ENCODE measurements at places on chromosomes 5 and 9.

DNA sequence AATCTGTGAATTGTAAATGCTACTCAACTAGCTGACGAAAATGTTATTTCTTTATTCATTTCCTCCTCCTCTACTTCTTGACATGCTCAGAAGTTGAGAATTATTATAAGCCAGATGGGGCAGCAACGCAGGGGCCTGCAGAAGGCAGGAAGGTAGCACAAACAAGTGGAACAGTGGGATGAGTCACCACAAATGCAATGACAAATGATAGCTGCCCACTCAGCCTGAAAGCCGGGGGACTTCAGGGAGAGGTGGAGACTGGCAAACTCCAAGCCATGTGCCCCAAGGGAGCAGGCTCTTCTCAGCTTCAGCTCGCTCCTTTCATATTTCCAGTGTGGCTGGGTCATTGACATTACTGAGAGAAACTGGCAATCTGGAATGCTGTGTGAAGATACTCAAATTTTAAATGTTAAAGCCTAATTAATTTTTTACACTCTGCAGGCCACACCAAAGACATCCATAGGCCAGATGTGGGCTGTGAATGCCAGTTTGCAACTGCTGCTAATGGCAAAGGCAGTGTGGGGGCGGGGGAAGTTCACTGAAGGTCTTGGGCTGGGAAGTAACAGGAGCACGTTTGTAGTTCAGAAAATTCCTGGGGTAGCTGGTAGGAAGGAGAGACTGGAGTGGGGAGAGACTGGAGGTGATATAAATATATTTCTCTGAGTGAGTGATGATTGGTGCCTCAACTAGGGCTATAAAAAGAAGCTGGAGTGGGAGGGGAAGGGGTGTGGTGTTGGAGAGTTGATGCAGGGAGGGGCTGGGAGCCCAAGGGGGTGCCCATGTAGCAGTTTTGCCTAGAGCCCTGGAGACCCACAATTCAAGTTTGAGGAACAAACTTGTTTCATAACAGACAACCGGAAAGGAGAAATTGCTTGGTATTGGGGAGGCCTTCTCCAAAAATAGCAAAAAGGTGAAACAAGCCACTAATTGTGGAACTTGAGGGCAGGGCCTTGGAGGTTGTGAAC lies 20.8 kb upstream of the ADRB2 start:
- peak; percentile 13 for DNase-seq

DNA sequence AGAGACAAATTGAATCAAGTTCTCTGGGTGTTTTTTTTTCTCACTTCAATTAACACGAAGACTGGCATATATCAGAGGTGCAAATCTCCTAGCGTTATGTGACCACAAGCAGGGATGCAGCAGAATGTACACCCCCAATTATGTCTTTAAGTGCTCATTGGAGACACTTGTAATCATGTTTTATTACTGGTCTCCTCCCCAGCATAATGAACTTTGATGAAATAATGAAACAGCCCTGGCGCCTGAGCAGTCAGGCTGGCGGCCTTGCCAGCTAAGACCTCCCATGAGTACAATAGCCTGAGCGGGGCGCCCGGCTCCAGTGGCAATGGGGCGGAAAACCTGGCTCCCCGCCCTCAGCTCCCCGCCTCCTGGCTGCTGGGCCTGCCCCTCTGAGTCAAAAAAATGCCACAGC lies 209.4 kb upstream of the MSX2 start:
- DNase-seq, result no peak

DNA sequence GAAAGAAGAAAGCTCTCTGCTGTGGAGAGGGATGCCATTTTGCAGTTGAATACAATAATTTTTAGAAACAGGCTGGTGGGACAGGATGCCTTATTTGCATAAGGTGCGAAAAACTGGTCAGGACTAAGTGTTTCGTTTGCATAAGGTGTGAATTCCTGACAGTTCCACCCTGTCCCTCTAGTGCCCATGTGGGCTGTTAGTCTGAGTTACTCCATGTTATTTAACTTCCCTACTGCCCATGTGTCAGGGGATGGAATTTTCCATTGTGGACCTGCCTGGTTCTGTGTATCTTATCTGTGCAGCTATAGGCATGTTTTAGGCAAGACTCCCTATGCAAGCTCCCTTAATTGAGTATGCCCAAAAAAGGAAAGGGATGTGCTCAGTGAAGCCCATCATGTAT lies 35.3 kb upstream of the NFIL3 start:
- DNase-seq, result no peak

DNA sequence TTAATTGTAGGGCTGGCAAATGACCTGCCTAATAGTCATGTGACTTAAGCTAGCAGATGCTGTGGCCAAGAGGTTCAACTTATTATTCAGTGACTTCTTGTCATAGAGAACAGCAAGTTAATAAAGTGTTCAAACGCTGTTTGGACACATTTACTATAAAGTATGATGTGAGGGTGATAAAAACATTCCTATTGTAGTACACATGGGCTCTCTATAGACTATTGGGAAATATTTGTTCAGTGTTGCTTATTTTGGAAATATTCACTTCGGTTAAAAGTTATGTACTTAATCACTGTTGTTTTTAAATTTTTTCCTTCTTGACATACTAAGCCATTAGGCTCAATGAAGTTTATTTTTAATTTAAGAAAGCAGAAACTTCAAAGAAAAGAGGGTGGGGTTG lies 345.0 kb downstream of the NNT start:
- no peak for DNase-seq

- peak; percentile 39 for DNase-seq
Measured at GRCh38 chr9:137454145-137454596, 5.0 kb downstream of the NSMF start.

GRCh38 chr5:172790496-172790889 lies 19.5 kb upstream of the DUSP1 start:
- DNase-seq, result no peak

DNA sequence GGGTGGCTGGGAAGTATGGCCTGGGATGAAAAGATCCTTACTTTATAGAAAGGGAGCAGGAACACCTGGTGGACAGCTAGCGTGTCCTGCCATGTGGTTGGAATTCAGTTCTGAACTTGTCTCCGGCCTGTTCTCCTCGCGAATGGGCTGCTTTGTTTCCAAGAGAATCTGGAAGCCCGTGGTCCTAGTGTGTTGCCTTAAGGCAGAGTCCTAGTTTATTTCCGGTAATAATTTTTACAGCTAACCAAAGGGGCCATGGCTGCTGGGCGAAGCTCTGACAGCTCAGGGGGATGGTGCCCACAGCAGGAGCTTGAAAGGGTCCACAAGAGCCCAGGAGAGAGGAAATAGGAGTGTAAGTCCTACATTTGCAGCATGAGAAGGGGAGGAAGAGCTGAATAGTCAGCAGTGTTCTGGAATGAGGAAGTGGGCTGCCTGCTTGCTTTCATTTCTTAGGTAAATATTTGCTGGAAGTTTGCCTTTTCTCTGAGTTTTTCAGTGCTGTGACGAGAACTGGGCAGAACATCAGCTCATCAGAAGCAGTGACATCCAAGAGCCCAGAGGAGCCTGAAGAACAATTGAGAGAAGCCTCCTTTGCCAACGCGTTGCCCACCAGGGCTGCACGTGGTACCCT lies 13.1 kb upstream of the IGFBPL1 start:
- no peak for DNase-seq

DNA sequence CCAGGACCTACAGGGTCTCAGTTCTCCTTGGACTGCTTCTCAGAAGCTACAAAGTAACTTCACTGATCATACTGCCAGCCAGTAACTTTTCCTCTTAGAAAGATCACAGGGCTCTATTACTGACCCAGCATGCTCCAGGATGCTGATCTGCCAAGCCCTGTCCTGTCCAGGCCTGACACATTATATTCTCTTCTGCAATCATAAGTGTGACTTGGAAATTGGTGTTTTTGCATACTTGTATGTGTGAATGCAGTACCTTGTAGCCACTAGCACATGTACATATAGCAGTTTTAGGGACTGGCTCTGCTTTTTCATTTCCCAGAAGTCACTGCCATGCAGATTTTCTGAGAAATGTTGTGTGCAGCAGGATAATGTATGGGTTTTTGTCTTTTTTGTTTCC lies 40.1 kb upstream of the CCNH start:
- no peak for DNase-seq

- no peak for DNase-seq
Measured at GRCh38 chr9:532707-533106, 308.8 kb upstream of the DMRT1 start.

DNA sequence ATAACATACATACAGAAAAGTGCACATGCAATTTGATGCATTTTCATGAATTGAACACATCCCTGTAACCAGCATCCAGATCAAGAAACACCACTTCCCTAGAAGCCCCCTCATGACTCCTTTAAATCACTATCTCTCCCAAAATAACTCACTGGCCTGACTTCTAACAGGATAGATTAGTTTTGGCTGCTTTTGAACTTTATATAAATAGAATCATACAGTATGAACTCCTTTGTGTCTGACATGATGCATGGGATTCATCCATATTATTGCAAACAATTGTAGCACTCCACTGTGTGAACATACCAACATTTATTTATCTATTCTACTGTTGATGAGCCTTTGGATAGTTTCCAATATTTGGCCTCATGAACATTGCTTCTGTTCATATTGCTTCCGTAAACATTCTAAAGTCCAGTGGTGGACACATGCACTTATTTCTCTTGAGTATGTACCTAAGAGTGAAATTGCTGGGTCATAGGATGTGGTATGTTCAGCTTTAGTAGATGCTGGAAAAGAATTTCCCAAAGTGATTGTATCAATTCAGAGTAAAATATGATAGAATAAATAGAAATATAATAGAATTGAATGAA lies 148.7 kb upstream of the GDNF start:
- no peak for DNase-seq

- DNase-seq, result no peak
Measured at GRCh38 chr5:146745931-146746577, 132.5 kb downstream of the PPP2R2B start.

- DNase-seq, result no peak
Measured at GRCh38 chr5:120139039-120139438, 325.1 kb upstream of the PRR16 start.

DNA sequence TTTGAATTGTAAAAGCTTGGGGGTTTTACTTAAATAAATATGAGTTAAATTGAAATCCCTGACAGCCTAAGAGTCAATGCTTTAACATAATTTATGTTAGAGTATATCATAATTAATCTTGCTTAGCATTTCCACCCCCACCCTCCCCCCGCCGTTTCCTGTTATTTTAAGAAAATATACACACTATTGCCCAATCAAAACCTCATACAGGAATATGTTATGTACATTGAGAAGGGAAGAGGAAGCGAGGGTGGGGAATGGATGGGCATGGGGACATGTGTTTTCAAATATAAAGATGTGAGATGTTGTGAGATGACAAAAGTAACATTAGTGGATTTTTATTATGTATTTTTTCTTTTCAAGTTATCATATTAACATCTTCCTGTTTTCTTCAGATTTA lies 561.1 kb upstream of the MEF2C start:
- DNase-seq, result no peak

DNA sequence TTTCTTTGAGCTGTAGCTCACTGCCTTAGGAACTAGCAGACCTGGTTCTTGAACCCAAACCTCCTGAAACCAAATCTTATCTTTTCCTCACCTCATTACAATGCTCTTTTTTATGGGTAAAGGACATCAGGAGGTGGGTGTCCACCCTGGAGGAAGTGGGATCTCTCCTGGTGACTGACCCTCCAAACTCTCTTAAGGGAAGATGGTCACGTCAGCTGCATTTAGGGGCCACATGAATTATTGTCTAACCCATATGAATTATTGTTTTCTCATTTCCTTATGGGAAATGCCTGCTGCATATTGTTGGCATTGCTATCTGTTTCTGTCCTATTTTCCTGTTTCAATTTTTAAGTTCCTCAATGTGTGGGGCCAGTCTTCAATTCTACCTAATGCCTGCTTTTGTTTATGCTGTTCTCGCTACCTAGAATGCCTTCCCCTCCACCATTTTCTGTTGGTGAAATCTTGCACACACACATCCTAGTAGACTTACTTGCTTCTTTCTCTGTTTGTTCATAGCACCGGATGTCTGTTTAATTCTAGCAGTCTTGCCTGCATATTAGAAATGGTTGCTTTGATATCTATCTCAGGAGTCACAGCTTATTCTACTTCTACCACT lies 22.0 kb upstream of the SPINK1 start:
- no peak for DNase-seq

- no peak for DNase-seq
Measured at GRCh38 chr5:109905906-109906305, 216.2 kb downstream of the MAN2A1 start.

DNA sequence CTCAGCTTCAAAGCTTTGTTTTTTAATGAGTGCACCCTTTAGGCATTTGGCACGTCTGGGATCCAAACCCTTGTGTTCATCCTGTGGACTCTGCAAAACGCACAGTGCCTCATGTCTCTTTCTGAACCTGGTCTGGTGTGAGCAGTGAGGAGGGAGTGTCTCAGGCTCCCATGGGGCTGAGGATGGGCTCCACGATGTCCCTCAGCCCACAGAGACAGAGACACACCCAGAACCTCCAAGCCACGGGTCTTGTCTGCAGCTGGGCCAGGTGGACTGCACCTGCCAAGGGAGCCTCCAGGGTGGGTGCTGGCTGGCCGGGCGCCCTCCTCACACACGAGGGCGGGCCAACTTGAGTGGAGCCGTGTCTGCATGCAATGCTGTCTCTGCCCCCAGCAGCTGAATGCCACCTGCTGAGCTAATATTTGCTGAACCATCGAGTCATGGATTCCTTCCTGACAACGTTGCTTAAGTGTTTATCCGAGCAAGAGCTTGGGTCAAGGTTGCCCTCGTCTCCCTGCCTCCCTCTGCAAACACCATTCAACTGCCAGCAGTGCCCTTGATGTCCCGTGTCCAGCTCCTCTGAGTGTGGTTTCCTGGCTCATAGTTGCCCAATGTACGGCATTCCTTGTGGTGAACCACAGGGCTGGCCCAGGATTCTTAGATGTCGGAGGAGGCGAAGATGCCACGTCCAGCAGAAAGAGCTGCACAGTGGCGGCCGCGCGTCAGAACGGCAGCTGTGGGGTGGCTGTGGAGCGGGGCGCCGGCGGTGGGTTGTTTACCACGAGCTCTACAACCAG lies 31.4 kb upstream of the LPCAT1 start:
- DNase-seq, result no peak

- DNase-seq, result no peak
Measured at GRCh38 chr9:133932633-133933032, 59.5 kb downstream of the VAV2 start.

GRCh38 chr5:75839547-75839946 lies 122.3 kb upstream of the POC5 start:
- no peak for DNase-seq

DNA sequence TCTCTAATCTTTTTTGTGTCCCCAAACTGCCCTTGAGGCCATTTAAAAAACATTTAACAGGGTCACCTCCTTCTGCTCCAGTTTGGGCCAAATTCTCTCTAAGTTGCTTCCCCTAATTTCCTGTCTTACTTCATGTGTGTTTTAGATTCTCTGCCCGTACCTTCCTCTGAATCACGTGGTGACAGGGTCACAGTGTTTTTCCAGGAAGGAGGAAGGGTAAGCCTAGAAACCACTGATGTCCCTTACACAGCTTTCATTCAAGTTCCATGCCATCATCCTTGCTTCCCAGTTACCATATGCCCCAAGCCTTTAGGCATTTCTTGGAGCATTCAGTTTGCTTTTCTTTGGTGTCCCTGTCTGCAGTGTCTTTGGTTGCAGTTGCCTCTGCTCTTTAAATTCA lies 42.4 kb upstream of the MACIR start:
- DNase-seq, result no peak

DNA sequence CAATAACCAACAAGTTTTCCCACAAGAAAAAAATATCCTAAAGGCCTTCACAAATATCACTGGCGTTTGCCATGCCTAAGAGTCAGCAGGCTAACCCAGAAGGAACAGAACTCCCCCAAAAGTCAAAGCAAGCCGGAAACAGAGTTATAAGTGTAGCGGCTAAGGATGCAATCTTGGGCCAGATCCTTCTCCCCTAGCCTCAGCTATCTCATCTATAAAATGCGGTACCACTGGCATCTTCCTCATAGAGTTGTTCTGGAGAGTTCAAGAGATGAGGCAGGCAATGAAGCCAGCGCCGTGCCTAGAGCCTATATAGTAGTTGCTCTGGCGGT lies 632 bp downstream of the DPM2 start:
- no peak for DNase-seq

Data from CD4-positive, alpha-beta T cell treated with Interleukin-21 for 1 hour (primary cell).